ENCODE measurements at places on chromosomes 11 and 22.
A peak's percentile ranks its signal among the peaks of the same experiment; 100 is the strongest.

DNA sequence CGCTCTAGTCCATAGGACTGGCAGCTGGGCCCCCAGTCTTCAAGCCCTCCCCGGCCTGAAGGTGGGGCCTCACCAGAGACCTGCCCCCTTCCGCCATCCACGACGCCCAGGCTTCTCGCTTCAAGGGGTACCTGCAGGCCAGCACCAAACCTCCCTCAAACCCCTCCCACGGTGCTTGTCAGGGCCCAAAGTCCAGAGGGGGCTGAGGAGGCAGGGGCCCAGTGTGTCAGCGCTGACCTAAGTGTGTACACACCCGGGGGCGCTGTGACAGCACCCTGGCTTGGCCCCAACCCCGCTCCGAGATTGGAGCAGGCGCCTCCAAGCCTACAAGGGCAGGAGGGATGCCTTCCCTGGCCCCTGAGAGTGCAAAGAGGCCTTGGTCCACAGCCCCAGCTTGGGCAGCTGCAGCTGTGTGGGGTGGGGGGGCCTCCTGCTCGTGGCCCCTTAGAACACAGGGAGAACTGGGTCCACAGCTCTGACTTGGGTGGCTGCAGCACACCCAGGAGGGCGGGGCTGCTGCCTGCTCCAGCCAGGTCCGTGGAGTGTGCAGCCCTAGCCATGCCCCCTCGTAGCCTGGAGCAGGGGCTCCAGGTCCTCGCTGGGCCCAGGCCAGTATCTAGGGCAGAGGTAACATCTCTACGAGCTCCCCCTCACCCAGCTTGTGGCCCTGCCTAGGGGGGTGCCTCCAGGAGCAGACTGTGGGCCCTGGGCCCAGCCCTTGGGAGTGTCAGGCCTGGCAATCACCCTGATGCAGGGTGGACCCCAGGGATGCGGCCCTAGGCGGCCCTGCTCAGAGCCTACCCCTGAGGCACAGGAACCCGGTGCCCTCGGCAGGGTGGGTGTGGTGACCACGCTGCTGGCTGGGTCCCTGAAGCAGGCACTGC, 4.9 kb downstream of the SBF2 start:
- DNase-seq, result no peak

DNA sequence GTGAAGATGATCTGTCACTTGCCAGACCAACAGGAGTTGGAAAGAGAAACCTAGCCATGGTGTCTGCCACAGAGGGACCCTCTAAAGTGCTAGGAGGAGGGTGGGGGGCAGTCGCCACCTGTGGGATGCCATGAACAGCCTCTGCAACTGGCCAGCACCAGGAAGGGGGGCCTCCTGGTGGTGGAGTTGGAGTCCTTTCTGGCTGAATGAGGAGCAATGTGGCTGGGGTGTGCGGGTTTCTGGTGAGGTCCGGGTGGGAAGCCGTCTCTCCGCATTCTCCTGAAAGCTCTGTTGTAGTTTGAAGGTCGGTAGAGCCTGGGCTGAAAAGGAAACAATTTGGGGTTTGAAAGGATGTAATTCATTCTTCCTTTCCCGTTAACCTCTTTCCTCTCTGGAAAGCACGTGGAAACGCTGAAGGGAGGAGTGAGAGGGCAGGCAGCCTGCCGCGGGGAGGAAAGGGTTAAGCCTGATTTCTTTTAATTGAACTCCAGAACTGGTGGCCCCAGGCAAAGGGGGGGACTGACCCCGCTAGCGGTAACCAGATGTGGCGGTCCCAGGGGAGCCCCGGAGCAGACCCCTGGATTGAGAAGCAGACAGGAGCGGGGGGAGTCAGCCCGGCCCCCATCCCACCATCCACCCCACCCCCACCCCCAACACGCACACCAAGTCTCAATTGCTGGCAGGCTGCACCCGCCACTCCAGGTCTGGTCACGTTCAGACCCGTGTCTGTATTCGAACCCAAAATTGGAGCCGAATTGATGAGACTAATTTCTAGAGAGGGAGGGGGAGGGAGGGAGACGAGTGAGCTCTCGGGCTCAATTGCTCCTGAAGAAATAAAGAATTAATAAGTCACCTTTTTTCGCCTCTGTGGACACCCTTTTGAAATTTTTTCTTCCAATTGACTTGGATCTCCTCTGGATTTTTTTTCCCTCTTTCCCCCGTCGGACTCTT, 1.8 kb upstream of the FLI1 start:
- DNase-seq, result no peak

- DNase-seq, result no peak
Observed at GRCh38 chr11:2572491-2573239, 127.1 kb downstream of the KCNQ1OT1 start.

DNA sequence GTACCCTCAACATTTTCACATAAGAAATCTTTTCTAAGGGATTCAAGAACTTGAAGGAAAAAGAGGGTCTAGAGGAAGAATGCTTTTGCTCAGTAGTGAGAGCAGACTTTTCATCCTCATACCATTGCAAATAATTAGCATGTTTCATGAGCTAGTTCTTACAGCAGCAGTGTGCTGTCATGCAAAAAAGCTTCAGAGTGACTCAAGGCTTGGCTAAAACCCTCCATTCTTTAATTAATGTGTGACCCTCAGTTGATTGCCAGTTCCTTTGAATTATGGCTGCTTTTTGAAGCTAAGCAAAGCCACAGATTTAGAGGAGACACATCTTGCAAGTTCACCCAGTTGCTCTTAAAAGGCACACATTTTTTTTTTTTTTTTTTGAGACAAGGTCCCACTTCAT, 36.6 kb upstream of the PCF11 start:
- no peak for DNase-seq

GRCh38 chr11:85903406-85903805, 48.2 kb downstream of the CCDC83 start:
- DNase-seq, result no peak

DNA sequence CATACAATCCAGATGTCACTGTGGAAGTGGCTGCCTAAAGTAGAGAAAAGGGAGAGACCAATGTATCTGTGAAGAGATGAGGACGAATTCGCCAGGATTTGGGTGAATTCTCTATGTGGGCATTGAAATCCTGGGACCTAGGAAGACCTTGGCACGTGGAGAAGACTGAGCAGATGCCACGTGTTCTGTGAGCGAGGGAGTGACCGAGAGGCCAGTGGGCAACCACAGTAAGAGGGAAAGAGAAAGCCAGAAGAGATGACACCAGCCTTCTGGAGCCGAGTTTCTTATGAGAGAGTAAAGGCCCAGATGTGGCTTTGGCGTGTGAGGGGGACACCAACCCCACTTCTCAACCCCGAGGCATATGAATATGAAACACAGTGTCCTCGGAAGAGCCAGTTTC, 228.1 kb downstream of the BUD13 start:
- no peak for DNase-seq

DNA sequence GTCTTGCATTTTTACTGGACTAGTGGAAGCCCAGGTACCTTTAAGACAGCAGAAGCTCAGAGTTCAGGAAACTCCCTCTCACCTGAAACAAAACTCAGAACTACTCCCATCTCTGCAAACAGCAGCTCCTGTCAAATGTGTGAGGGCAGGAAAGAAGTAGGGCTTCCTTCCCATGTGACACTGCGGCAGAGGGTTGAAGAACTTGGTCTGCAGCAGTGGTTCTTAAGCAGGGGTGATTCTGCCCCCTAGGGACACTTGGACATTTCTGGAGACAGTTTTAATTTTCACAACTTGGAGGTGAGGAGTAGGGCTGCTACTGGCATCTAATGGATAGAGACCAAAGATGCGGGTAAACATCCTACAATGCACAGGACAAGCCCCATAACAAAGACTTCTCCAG, 63.4 kb downstream of the RCN1 start:
- DNase-seq, result no peak

DNA sequence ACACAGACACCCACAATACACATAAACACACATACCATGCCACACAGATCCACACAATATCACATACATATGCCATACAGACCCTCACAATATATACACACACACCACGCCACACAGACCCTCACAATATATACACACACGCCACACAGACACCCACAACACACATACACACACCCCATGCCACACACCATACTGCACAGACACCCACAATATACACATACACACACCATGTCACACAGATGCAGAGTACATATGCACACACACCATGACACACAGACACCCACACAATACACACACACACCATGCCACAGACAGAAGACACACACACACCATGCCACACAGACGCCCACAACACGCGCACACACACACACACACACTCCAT, 43.6 kb downstream of the SHISAL1 start:
- DNase-seq, result no peak

GRCh38 chr11:13140028-13140870, 131.1 kb downstream of the RASSF10 start:
- no peak for DNase-seq

DNA sequence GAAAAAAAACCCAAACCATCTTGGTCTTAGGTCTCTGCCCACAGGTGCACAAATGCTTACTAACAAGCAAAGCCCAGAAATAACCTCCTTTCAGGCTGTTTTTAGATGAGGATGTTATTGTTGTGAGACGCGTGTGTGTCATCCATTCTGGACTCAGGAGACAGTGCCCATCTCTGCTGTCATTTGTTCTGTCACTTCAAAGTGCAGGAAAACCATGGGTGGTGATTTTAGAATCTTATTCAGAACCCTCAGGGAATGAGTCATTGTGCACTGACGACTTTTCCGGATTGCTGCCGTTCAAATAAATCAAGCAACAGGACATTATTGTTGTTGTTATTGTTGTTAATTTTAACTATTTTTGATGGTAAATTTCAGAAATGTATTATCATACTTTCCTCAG, 110.3 kb downstream of the LRRC32 start:
- no peak for DNase-seq

DNA sequence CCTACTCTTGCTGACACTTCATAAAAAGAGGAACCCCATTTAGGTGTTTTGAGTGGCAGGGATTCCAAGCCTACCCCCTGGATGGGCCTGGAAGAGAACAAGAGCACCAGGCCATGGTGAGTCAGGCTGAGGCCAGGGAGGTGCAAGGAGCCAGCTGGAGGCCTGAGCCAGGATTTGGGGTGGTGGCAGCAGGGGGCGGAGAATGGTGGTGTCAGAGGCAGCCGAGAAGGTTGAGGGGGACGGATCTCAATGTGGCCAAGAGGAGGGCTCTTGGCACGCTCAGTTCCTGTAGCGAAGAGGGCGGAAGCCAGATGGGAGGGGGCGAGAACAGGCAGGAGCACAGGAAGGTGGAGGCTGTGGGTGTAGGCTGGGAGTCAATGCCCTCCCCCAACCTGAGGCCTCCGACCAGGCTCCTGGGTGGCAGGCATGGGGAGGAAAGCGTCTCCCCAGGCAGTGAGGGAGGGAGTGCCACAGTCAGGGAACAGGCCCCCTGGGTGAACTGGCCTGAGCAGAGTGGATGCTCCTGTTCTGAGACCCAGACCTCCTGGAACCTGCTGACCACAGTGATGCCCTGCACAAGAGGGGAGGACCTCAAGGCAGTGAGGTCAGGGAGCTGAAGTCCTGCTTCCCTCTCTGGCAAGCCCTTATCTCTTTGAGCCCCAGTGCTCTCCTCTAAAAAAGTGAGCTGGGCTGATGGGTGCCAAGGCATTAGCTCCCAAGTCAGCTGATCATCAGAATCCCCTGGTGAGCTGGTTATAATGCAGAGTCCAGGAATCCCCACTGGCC, 13.9 kb downstream of the RTN4RL2 start:
- DNase-seq, result peak; percentile 14

DNA sequence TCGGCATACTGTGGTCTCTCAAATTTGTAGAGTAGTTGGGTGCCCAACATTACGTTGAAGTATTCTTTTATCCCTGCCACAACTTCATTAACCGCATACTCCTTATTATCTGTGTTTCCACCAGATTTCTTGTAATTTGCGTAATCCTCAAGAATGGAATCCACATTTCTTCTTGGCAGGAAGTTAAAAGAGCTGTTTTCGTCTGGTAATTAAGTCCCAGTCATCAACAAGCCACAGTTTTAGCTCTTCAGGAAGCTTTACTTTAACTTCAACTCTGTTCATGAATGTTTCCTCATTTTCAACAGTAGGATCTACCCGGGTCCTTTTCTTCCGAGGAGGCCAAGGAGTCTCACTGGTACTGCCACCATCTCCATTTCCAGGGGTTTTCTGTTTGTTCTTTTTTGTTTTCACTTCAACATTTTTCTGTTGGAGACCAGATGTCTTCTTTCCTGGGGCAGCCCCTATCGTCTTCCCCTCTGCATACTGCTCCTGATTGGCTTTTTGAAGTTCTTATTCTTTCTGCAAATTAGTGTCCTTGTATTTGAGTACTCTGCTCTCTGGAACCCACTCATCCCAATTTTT, 30.3 kb downstream of the PDE3B start:
- no peak for DNase-seq

- no peak for DNase-seq
Observed at GRCh38 chr11:9020916-9021315, 17.1 kb upstream of the NRIP3 start.

DNA sequence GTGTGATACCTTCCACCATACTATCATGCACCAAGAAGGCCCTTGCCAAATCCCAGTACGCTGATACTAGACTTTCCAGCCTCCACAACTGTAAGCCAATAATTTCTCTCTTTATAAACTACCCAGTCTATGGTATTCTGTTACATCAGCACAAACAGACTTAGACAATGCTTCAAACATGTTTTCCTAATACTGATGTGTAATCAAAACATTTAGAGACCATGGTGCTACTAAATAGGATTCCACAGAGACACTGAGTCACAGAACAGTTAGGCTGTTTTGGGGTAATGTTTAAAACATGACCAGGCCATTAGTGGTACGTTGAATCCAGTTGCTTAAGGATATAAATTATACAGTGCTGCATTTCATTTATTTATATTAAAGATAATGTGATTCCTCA, 103.7 kb downstream of the PICALM start:
- no peak for DNase-seq

DNA sequence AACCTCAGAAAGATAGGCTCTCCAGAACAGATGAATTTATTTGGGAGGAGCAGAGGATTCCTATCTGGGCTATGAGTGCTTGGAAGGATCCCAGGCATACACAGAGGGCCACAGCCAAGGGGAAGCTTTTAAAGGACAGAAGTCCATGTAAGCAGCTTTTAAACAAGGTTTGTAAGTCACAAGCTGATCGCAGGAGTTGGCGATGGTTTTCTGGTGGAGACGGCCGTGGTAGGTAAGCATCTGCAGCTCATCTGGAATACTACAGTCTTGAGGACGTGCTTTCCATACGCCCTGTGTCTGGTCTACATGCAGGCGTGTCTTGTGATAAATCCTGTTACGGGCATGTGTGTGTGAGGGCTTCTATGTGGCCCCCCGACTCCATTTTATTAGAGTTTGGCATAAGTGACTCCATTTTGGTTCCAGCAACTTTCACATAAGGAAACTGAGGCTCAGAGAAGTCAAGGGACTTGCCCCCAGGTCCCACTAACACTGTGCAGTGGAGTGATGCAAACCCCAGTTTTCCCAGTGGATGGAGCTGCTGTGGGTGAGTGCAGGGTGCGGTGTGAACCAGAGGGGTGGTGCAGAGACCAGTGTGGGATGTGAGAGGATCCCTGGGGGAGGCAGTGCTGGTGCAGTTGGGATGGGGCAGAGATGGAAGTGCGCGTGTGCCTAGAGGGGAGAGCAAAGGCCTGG, 11.8 kb upstream of the ACY3 start:
- DNase-seq, result no peak

- no peak for DNase-seq
Observed at GRCh38 chr11:125433454-125434121, 62.5 kb downstream of the FEZ1 start.

All from stimulated activated CD4-positive, alpha-beta T cell treated with anti-CD3 and anti-CD28 coated beads, Interleukin-12 subunit alpha, Interleukin-12 subunit beta, amount 100 ng/mL, for 4 hours (primary cell).